Activated CD4-positive, alpha-beta T cell treated with anti-CD3 and anti-CD28 coated beads, Interleukin-2, amount 50 U/mL, for 4 hours (primary cell): ENCODE measurements at places on chromosomes 3 and 15.
A peak's percentile ranks its signal among the peaks of the same experiment; 100 is the strongest.

DNA sequence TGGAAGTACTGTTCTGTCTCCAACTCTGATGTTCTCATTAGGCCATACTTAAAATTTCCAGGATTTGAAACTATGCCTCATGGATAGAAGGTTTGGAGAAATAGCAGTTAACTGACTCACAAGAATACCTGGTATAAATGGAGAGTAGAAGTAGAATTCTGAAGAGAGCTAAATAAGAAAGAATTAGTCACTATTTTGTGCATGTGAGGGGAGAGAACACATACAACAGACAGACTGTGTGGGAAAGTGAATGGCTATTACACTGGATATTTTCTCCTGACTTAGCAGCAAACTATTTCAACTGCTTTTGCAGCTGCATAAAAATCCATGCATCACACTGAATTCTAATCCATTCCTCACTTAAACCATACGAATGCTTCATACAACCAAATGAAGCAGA is 71.3 kb downstream of the C3orf70 start:
- no peak for DNase-seq

DNA sequence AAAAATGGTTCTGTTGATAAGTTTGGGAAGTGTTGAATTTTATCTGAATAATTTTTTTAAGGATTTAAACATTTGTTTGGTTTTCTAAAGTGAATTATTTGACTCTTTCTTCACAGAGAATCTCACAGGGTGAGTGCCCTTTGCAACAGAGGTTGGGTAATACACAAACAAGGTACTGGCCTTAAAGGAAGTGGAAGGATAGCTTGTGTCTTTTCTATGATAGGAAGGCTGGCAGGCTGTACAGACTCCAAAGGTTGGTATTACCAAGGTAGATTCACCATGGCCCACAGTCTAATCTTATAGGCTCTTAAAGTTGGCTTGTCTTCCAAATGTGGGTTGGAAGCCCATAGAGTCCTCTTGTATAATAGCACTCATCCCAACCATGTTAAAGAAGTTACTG is 311.5 kb downstream of the SV2B start:
- DNase-seq: no peak

- DNase-seq: no peak
These were observed 84.0 kb downstream of the MINAR1 start for GRCh38 chr15:79516155-79516554.

DNA sequence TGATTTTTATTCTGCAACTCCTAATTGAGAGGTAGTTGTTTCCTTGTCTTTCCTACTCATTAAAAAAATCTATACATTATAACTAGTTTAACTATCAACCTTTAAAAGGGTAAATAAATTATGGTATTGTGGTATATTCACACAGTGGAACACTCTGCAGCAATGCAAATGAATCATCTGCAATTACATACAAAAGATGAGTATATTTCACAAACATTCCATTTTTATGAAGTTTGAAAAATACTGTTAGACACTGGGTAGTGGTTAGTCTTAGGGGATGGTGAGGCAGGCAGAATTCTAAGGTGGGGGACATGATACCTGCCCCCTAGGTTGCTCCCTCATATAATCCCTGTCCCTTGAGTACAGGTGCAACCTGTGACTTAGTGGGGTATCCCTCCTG is 44.0 kb upstream of the MAGI1 start:
- no peak for DNase-seq

DNA sequence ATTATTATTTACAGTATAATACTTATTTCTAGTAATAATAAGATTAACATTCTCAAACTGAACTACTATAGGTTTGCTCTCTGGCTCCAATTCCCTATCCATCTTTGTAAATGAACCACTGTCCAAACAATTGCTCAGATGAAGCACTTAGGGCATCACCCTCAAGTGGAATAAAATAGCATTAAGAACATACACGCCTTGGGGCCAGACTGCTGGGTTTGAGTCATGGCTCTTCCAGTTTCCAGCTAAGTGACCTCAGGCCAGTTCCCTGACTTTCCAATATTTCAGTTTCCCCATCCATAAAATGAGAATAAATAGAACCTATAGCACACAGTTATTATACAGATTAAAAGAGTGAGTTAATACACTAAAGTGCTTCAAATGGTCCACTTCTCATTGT is 507.2 kb downstream of the MAGI1 start:
- no peak for DNase-seq

GRCh38 chr3:58386626-58387365 is 46.8 kb downstream of the PDHB start:
- no peak for DNase-seq

DNA sequence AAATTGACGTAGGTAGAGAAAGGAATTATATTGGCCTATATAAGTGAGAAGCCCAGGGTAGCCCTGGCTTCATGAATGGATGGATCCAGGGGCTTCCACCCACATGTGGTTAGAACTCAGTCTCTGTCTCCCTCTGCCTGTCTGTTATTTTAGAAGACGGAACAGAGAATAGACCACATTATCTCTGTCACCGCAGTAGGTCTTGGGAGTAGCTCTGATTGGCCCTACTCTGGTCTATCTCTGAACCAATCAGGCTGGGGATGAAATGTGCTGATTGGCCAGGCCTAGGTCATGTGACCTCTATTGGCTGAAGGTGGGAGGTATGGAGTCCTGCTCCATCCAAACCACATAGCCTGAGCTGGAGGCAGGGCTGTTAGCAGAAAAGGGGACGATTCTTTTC is 143.0 kb upstream of the PRR23C start:
- DNase-seq: no peak

DNA sequence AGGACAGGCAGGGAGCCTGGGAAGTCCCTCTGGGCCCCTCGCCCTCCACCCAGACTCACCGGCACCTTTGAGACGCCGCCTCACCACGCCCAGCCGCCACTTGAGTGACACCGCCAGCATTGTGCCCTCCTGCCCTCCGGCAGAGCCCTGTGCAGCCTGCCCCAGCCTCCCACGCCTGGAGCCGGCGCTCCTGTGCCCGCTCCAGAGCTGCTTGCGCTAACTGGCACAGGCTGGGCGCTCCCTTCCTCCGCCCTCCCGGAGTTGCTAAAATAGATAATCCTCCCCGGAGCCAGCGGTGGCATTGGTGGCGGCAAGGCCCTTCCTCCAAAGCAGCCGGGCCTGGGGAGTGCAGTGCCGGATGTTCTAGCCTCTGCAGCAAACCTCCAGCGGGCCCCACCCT is 15.7 kb upstream of the GRIP2 start:
- DNase-seq: no peak

GRCh38 chr3:197308591-197308990 is 10.2 kb upstream of the DLG1 start:
- no peak for DNase-seq

DNA sequence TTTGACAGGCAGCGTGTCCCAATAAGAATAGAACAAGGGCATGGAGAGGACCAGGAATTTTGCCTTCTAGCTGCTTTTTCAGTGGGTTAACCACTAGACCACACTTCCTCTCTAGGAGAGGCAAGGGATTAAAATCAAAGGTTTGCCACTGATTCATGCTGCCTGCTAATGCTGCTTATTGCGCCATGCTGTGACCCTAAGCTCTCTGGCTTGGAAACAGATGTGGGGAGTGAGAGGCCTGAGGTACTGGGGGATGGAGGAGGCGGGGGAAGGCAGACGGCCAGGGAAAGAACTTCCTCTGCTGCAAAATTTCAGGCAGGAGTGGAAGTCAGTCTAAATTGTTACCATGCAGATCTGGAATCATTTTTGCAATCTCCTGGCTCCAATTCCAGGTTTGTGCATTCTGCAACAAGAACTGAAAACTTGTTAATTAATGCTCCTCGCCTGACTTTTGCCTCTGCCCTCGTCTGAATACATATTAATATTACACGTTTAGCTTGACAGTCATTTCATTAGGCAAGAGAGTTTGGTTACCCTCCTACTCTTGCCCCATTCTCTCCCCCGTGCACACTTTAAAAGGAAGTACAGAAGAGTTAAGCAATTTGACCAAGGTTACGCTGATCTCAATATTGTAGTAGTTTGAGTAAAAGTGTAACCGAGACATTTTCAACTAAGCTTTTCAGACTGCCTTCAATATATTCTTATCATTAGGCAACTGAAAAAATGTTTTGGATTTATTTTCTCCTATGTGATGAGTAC is 121.7 kb upstream of the SPRED1 start:
- no peak for DNase-seq

DNA sequence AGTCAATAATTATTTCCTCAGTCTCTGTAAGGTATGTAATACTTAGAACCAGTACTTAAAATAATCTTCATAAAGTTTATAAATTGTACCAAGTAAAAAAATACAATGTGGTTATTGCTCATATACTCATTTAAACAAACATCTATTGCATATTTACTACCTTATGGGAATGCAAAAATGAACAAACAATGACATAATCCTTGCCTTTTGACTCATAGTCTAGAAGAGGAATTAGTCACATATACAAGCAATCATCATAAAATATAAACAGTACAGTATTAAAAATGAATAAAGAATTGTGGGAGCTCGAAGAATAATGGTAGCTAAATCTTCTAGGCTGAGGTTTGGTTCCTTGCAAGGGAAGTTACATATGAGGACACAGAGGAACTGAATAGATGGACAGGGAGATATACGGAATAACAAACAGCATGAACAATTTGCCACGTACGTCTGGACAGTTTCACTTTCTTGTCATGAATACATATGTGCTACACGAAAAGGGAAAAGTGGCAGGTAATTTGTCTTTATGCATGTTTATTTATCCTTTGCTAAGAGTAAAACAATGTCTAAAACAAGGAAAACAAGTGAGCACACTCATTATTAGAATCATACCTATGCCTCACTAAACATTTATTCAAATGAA is 17.2 kb downstream of the IMPG2 start:
- no peak for DNase-seq

DNA sequence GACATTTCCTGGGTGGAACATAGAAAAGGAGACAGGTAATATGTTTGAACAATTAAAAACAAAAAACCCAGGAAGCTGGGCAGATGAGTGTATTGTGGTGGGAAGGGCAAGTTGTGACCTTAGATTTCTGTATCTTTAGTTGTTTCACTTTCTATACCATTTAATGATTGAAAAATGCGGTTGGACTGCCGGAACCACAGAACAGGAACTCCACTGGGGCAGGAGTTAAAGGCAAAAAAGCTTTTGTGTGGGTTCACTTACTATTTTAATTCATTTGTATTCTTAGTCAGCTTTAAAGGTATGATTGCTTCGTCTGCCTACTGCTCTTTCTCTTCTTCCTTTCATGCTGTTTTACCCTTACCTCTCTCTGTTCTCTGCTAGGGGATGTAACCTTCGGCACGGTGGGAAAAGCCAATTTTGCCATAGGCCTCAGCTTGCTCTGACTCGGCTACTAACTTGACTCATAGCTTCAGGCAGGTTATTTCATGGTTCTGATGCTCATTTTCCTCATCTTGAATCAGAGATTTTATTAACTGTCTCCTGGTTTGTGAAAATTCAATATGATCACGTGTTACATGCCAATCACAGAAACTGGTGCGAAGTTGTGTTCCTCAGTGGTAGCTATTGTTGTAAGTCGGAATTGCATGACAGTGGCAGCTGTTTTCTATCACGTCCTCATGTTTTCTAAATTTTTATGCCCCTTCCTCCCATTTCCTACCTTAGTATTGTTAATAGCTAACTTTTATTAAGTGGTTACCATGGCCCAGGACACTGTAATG is 1.6 kb upstream of the MCTP2 start:
- peak; percentile 19 for DNase-seq

GRCh38 chr3:179666030-179666429 is 13.2 kb downstream of the USP13 start:
- no peak for DNase-seq

- DNase-seq: no peak
These were observed 42.3 kb downstream of the CPN2 start for GRCh38 chr3:194308601-194309449.

- no peak for DNase-seq
These were observed 155.5 kb downstream of the PLD1 start for GRCh38 chr3:171654809-171655208.

GRCh38 chr15:58154769-58155168 is 16.6 kb downstream of the AQP9 start:
- DNase-seq: no peak

- peak; percentile 13 for DNase-seq
These were observed 10.6 kb upstream of the PARL start for GRCh38 chr3:183895296-183895695.

GRCh38 chr3:15612001-15612400 is 10.5 kb downstream of the BTD start:
- no peak for DNase-seq

DNA sequence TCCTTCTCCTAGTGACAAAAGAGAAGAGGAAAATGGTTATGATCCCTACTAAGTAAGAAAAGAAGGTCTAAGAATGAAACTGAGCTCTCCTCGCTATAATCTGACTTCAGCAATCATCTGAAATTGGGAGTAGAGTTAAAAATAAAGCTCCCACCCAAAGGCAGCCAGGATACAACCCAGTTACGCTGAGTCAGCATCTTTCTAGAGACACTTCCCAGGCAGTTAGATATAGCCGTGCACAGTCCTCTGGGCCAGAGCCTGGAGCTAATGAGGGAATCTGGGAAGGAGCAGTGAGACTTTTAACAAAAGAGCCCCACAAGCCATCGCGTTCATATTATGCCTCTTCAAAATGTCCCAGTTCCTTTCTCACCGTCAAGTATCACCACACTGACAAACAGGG is 39.1 kb upstream of the SETMAR start:
- no peak for DNase-seq

GRCh38 chr3:188929137-188929536 is 242.6 kb upstream of the TPRG1 start:
- no peak for DNase-seq

- DNase-seq: no peak
These were observed 18.1 kb downstream of the TRPM1 start for GRCh38 chr15:31083370-31083780.

- DNase-seq: no peak
These were observed 20.1 kb upstream of the ANKDD1A start for GRCh38 chr15:64891561-64891960.

DNA sequence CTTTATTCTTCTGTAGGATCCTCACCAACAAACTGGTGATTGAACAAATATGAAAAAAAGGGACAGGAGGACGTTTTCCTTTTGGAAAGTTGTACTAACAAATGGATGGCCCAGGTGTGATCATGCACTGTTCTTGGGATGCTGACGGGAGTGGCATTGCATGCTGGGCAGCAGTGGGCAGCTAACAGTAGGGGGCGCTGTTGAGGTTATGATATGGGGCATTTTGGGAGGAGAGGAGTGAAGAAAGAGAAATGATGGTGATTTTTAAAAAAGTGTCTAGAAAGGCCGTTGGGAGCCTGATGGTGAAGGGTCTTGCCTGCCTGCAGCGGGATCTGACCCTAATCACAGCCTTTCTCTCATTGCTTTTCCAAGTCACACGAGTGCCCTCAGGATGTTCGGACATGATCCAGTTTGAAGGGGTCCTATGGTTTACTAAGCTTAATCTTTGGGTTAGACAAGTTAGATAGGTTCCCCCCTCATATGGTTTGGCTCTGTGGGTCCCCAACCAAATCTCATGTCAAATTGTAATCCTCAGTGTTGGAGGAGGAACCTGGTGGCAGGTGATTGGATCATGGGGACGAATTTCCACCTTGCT is 46.2 kb upstream of the PRTG start:
- peak; percentile 41 for DNase-seq
